B cell (primary cell): ENCODE measurements at places on chromosomes 5 and 9. TPM values are rescaled to one million over a fixed set of nuclear protein-coding genes. Genes with fewer than 3 reads are reported as not detected.

PCDHGB3 gene
- polyA plus RNA-seq = 0.33 and 0.52 TPM in 2 replicates

LRRC19 gene
- polyA plus RNA-seq = not detected in 2 replicates

AJM1 gene
- polyA plus RNA-seq = 1.2 and 1.7 TPM in 2 replicates

SOWAHA gene
- not detected in 2 replicates for polyA plus RNA-seq

DNA sequence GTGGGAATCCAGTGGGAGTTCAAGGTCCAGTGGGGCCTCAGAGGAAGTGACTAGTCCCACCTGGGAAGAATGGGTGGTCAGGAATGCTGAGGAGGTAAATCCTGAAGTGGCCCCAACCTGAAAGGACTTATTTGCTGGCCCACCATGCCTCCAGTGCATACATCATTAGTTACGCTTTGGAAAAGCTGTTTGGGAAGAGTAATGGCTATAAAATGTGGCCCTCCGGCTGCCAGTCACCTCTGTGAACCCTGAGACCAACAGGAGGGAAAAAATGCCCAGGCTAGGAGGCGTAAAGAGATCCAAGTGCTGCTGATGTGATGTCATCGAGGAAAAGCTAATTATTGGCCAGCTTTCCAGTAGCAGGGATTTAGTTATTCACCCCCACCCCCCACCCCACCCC lies 2.7 kb upstream of the SLC26A2 start:
- no peak overlapping the region for H3K4me3 ChIP-seq
- H3K36me3 ChIP-seq = no peaks in the 10 kb centered on the region
- no peak overlapping the region for H3K27ac ChIP-seq
- H3K27me3 ChIP-seq = no peaks in the 10 kb centered on the region
- H3K4me1 ChIP-seq = peaks cover 20% of the 10 kb centered on the region

DNA sequence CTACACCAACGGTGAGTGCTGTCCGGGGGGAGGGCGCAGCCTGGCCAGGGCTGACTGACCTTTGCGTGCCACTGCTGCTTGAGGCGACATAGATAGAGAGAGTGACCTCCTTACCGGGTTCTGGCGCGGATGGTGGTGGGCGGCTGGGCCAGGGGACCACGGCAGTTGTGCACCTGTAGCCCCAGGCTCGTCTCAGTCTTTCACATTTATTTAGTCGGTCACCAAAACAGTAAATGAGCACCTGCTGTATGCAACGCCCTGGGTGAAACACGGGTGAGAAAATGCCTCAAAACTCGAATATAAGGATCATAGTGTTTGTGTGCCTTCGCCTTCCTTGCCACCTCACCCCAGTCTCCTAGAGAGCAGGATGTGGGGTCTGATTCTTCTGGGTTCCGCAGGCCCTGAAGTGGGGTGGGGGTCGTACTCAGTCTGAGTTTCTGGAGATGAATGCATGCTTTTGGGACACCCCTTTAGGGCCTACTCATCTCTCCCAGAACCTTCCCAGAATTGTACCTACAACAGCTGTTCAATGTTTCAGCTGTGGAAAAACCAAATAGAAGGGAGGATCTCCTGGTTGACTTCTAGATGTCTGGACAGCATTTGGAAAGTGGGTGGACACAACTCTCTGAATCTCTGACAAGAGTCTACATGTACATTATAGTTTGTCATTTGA lies 714 bp downstream of the SEC24A start:
- H3K4me3 ChIP-seq = peak overlapping the region; percentile 80
- no peaks in the 10 kb centered on the region for H3K36me3 ChIP-seq
- H3K27me3 ChIP-seq = no peaks in the 10 kb centered on the region
- DNase-seq = no peak

DNA sequence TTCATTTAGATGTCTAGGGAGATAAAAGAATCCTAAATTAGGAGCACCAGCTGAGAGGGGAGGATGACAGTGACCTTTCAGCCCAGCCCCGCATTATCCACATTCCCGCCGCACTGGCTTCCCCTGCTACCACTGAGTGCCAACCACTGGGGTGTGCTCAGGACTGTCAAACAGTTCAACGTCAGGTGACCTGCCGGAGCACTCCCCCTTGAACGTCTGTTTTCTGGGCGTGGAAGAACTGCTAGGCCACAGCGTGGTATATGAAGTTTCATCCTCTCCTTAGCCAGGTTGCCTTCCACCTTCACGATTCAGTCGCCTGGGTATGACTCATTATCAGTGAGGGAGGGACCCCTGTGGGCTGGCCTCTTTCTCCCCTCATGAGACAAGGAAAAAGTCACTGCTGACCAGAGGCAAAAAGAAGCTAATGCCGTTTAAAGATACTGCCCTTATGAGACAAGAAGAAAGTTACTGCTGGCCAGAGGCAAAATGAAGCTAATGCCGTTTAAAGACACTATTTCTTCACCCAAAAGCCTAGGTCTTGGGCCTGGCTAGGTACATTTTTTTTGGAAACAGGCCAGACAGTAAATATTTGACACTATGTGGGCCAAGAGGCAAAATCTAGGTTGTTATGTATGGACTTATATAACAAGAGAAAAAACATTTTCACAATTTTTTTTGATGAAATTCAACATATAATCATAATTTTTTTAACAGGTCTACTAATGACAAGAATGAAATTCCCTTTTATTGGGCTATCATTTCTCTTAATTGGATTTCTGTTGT lies 4.6 kb downstream of the NMRK1 start:
- H3K4me1 ChIP-seq = peaks cover 20% of the 10 kb centered on the region
- no peak overlapping the region for H3K4me3 ChIP-seq
- H3K27ac ChIP-seq = no peak overlapping the region
- H3K36me3 ChIP-seq = no peaks in the 10 kb centered on the region
- DNase-seq = no peak

GRCh38 chr5:12316812-12317211 lies 412.6 kb upstream of the CTNND2 start:
- no peaks in the 10 kb centered on the region for H3K36me3 ChIP-seq
- no peak overlapping the region for H3K4me3 ChIP-seq
- H3K27ac ChIP-seq = no peak overlapping the region
- DNase-seq = no peak
- no peaks in the 10 kb centered on the region for H3K4me1 ChIP-seq
- no peaks in the 10 kb centered on the region for H3K27me3 ChIP-seq

DNA sequence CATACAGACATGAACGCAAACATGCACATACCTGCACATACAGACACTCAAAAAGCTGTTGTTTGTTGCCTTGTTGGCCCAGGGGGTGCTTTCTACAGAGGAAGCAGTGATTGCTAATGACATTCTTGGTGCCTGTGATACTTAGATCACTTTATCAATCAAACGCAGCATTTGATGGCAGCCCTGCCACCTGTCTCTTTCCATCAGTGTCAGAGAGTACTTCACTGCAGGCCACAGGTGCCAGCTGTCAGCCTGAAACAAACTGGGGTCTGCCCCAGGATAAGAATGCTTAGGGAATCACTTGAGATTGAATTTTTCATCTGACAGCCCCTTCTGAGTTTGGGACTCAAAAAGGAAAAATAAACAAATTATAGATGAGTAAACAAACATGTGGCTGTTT lies 388.9 kb upstream of the SGCD start:
- no peaks in the 10 kb centered on the region for H3K4me1 ChIP-seq
- H3K27ac ChIP-seq = no peak overlapping the region

GRCh38 chr9:128142061-128142460 lies 7.2 kb upstream of the LCN2 start:
- H3K4me3 ChIP-seq = no peak overlapping the region
- H3K36me3 ChIP-seq = no peaks in the 10 kb centered on the region
- no peak overlapping the region for H3K27ac ChIP-seq
- H3K4me1 ChIP-seq = peaks cover 9% of the 10 kb centered on the region
- DNase-seq = no peak

- no peaks in the 10 kb centered on the region for H3K27me3 ChIP-seq
- no peaks in the 10 kb centered on the region for H3K36me3 ChIP-seq
- H3K27ac ChIP-seq = no peak overlapping the region
- H3K4me1 ChIP-seq = no peaks in the 10 kb centered on the region
These were observed 69.9 kb downstream of the LRSAM1 start for GRCh38 chr9:127520941-127521918.

DNA sequence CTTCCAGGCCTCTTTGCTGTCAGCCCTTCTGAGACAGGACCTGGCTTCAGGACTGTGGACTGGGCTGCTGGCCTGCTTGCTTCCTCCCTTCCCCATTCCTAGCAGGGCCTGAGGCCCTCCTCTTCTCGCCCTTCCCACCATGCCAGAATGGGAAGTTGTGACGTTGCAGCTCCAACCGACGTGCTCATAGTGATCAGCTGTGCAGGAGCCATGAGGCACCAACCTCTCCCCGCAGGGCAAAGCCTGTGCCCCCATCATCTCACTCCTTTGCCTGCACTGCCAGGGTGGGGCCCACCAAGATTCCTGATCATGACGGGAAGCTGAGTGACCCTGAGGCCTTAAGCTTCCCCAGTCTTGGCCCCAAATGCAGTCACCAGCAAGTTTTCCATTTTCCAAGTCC lies 45.1 kb upstream of the GARNL3 start:
- H3K27me3 ChIP-seq = no peaks in the 10 kb centered on the region
- no peak for DNase-seq
- H3K27ac ChIP-seq = no peak overlapping the region
- no peaks in the 10 kb centered on the region for H3K36me3 ChIP-seq

GRCh38 chr5:39800042-39800601 lies 375.3 kb upstream of the DAB2 start:
- no peaks in the 10 kb centered on the region for H3K36me3 ChIP-seq
- H3K27me3 ChIP-seq = no peaks in the 10 kb centered on the region
- no peak overlapping the region for H3K27ac ChIP-seq

DNA sequence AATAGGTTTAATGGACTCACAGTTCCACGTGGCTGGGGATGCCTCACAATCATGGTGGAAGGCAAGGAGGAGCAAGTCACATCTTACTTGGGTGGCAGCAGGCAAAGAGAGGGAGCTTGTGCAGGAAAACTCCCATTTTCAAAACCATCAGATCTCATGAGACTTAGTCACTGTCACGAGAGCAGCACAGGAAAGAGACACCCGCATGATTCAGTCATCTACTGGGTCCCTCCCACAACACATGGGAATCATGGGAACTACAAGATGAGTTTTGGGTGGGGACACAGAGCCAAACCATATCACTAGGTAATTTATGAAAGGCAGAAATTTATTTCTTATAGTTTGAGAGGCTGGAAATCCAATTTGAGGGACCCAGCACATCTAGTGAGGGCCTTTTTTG lies 40.0 kb downstream of the MTREX start:
- H3K4me1 ChIP-seq = peaks cover 6% of the 10 kb centered on the region
- H3K27me3 ChIP-seq = no peaks in the 10 kb centered on the region
- no peak overlapping the region for H3K4me3 ChIP-seq

- no peak overlapping the region for H3K27ac ChIP-seq
- no peaks in the 10 kb centered on the region for H3K36me3 ChIP-seq
- peak; percentile 7 for DNase-seq
- peaks cover 56% of the 10 kb centered on the region for H3K4me1 ChIP-seq
- H3K27me3 ChIP-seq = peaks cover 2% of the 10 kb centered on the region
These were observed 124.2 kb downstream of the TMEM161B start for GRCh38 chr5:88144219-88145001.

- peak; percentile 89 for DNase-seq
- H3K36me3 ChIP-seq = peaks cover 39% of the 10 kb centered on the region
- H3K27me3 ChIP-seq = no peaks in the 10 kb centered on the region
These were observed 6.1 kb downstream of the SUSD3 start for GRCh38 chr9:93064392-93065134.

DNA sequence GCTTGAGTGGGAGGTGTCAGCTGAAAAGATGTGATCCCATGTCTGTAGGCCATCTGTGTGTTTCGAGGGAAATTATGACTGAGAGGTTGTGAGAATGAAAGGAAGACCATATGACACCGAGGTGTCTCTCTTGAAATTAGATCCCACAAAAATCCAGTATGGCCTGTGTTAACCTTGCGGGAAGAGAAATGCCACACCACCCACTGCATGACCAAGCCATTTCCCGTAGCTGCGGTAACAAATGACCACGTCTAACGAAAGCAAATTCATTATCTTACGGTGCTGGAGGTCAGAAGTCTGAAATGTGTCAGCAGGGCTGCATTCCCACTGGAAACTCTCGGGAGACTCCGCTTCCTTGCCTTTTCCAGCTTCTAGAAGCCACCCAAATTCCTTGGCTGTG lies 11.6 kb downstream of the C9orf57 start:
- no peak for DNase-seq
- no peak overlapping the region for H3K4me3 ChIP-seq
- H3K4me1 ChIP-seq = no peaks in the 10 kb centered on the region
- H3K27me3 ChIP-seq = no peaks in the 10 kb centered on the region
- no peak overlapping the region for H3K27ac ChIP-seq

DNA sequence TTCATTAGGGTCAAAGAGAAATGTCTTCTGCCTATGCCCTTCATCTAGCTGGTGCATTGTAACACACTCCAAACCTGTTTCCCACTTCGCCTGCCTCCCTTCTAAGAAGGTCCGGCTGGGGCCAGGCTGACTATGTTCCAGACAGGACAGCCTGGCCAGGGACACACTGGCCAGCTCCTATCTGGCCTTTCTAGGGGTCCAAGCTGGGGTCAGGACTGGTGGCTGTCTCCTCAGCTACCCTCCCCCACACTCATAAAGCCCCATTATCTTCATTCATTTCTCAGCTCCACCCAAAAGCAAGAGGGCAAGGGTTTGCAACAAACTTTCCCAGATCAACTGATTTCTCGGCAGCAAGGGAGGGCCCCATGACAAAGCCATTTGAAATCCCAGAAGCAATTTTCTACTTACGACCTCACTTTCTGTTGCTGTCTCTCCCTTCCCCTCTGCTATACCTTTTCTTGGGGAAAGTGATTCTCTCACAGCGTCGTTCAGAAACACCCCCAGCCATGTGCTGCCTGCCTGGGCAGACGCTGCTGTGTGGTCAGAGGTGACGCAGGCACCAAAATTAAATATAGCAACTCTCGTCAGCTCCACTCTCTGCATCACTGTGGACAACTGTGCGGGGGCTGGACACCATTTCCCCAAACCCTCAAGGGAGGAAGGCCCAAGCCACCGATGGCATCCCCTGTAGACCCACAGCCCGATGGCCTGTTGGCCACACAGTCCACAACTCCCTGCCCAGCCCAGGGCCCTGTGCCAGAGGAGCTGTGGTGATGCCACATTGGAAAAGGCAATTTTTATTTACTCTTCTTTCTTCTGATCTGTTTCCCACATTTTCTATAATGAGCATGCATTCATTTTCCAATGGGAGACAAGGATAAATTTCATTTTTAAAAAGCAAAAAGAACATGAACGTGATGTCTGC lies 6.1 kb downstream of the IL13 start:
- no peaks in the 10 kb centered on the region for H3K4me1 ChIP-seq
- no peaks in the 10 kb centered on the region for H3K36me3 ChIP-seq
- DNase-seq = no peak

- H3K27me3 ChIP-seq = no peaks in the 10 kb centered on the region
- DNase-seq = no peak
- H3K4me3 ChIP-seq = no peak overlapping the region
- no peaks in the 10 kb centered on the region for H3K4me1 ChIP-seq
These were observed 14.3 kb upstream of the SIL1 start for GRCh38 chr5:139212486-139212885.

- H3K4me1 ChIP-seq = no peaks in the 10 kb centered on the region
- DNase-seq = no peak
- peaks cover 10% of the 10 kb centered on the region for H3K27me3 ChIP-seq
- H3K36me3 ChIP-seq = no peaks in the 10 kb centered on the region
- no peak overlapping the region for H3K27ac ChIP-seq
These were observed 22.7 kb upstream of the FSTL4 start for GRCh38 chr5:133635051-133635450.

GRCh38 chr9:17004500-17004899 lies 130.3 kb upstream of the CNTLN start:
- H3K36me3 ChIP-seq = no peaks in the 10 kb centered on the region
- H3K4me1 ChIP-seq = no peaks in the 10 kb centered on the region
- no peak overlapping the region for H3K4me3 ChIP-seq
- H3K27me3 ChIP-seq = no peaks in the 10 kb centered on the region
- H3K27ac ChIP-seq = no peak overlapping the region

GRCh38 chr5:125306741-125307140 lies 560.3 kb upstream of the ZNF608 start:
- no peak for DNase-seq
- H3K27ac ChIP-seq = no peak overlapping the region
- no peaks in the 10 kb centered on the region for H3K27me3 ChIP-seq
- no peaks in the 10 kb centered on the region for H3K36me3 ChIP-seq
